ENCODE measurements at places on chromosomes 5 and 9.

DNA sequence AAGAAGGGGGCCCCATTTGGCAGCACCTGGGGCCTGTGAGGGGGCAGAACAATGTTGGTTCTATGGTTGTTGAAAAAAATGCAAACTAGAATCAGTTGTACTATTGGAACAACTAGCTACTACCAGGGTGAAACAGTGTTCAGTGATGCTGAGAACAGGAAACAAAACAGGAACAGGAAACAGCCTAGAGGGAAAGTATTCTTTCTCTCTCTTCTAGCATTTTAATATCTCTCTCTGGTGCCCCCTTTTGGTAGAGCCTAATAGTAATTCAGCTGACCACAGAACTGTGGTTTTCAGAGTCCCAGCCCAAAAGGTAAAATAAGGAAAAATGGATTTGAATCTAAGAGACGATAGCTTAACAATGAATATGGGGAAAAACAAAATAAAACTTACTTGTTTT lies 138.0 kb upstream of the KCNN2 start:
- DNase-seq, result no peak

GRCh38 chr5:172862165-172862801 lies 28.2 kb downstream of the ERGIC1 start:
- DNase-seq, result no peak

DNA sequence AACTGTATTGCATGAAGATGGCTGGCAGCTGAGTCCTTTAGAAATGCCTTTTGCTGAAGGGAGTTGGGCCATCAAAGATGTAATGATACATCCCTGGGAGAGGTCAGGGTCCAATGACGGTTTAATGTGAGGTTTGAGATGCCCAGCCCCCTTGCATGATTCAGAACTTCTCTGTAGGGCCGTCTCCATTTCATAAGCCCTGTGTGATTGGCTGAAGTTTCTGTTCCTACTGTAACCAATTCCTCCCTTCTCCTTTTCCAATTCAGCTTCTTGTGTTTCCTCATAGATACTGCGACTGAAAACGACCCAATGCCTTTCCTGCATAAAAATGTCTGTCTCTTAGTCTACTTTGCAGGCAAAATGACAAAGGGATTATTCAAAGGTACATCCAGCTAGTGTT lies 47.9 kb upstream of the ST8SIA4 start:
- no peak for DNase-seq

DNA sequence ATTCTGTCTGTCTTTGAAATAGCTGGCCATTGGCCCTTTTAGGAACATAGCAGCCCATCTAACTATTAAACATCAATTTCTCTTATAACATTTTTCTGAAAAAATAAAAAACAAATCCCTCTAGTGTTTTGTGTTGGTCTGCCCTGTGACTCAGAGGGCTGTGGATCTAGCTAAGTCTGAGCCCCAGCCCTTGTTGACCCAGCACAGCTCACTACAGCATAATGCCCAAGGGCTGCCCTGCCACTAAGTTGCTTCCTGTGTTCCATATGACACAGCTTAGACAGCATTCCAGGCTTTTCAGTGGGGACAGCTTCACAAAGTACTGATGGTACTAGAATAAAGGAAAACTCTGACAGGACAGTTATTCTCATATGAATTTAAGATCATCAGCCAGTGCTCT lies 136.0 kb downstream of the SCAMP1 start:
- no peak for DNase-seq

DNA sequence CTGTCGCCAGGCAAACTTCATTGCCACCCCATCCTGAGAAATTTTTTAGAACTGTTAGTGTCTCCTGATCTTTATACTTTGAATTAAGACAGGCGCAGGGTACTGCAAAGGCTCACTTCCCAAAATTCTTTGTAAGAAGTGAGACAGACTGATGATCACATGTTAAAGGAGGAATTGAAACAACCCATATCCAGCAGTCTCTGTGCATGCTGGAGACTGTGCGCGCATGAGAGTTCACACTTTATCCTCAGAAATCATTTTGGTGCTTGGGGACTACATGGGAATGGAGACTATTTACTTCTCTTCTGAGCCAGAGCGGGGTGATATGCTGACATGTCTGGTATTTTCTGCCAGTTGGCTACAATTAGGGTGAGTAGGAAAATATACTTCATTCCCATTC lies 91.2 kb downstream of the ZNF474 start:
- DNase-seq, result no peak

DNA sequence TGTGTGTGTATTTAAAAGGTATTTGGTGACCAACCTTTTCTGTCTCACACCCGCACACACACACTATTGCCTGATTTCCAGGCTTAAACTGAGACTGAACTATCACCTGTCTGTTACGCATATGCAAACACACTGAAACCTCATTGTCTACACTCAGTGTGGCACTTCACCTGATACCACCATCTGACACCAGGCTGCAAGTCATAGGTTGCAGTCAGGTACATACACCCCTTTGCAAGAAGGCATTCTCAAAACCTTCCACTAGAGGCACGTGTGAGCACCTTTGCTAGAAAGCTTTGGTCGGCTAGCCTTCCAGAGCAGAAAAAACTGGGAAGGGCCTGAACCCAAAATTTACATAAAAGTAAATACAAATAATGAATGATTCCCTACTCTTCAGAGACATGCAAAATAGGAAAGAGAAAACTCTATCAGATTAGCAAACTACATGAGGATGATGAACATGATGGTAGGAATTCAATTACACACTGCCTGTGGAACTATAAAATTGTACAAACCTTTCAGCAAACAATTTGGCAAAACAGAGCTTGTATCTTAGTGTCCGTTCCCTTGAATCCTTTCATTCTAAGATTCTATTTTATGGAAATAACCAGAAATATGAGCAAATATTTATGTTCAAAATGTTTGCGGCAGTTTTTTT lies 5.9 kb upstream of the FOXD1 start:
- peak; percentile 45 for DNase-seq

GRCh38 chr5:158634714-158635113 lies 465.0 kb downstream of the EBF1 start:
- DNase-seq, result no peak

GRCh38 chr5:127922603-127923002 lies 161.0 kb upstream of the SLC12A2 start:
- no peak for DNase-seq

DNA sequence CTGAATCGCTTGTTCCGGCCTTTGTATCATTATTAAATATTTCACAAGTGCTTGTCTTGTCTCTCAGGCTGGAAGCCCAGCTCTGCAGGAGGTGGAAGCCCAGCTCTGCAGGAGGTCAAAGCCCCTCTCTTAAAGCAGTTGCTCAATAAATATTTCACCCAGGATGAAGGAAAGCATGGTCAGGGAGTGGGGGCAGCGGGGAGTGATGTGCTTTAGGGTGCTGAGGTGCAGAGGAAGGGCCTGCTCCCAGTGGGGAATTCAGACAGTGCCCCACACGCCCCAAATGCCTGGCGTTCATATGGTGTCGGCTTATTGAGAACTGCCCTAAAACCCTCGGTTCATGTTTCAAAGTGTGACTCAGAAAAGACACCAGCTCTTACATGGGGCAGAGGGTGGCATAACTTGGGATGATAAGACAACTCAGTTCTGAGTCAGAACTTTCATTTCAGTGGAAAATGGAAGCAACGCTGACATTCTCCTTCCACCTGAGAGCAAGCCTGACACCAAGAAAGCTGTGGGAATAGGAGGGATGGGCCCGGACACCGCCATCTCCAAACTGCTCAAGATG lies 114.3 kb upstream of the DAP start:
- DNase-seq, result no peak

- no peak for DNase-seq
Measured at GRCh38 chr5:39757131-39757530, 332.4 kb upstream of the DAB2 start.

DNA sequence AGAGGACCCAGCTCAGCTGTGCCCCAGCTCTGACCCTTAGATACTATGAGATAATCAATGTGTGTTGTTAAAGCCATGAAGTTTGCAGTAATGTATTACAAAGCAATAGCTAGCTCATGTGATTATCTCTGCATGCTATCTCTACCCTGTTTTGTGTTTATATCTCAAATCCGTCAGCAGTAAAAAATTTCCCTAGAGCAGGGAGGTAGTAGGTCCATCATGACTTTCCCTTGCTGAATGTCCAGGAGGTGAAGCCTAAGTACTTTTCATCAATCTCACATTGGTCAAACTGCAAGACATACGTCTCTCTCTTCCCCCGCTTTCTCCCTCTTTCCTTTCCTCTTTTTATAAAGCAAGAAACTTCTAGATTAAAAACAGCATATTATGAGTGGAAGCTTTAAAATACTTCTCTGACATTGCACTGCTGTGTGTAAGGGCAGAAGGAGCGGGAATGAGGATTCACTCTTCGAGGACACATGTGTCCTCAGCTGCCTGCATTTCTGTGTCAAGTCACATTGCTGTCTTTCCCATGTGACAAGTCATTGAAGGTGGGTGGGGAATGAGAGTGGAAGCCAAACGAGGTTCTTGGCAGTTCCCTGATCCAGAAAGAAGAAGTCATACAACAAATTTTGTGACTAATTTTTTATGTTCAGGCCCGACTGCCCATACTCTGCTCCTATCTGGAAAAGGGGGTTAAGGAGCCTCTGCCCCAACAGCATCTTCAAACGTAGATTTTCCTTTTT lies 93.1 kb upstream of the RETREG1 start:
- no peak for DNase-seq

GRCh38 chr9:133734590-133735414 lies 3.4 kb downstream of the SARDH start:
- DNase-seq, result no peak

DNA sequence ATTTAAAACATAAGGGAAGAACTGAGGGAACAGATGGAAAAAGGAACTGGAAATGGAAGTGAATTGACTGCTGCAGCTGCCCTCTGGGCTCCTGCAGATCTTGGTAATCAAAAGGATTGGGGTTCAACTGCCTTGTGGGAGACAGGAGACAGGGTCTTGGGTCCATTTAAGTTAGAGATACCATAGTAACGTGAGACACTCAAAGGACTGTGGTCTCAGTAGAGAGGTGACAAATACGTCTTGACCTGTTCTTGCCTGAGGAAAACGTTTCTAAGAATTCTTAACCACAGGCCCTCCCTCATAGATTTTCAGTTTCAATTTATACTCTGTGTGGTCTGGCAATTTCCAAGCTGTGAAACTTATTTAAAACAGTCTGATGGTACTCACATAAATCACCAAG lies 100.8 kb upstream of the DHFR start:
- peak; percentile 10 for DNase-seq

GRCh38 chr9:95649801-95650213 lies 133.0 kb upstream of the PTCH1 start:
- no peak for DNase-seq

DNA sequence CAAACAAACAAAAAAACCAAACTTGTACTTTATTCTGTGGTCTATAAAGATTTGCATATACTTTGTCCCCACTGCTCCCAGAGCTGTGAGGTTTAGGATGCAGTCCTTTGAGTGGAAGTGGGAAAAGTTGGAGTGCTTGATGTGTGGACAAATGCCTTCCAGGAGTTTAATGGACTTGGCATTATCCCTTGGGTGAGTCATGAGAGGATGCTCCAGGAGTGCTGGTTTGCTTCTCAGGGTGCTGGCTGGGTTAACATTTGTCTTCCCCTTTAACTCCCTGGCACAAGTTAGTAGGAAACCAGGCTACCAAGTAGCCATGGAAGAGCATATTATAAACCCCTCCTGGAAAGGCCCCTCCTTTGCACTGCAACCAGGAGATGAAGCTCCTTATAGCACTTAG lies 417.4 kb upstream of the RIOK2 start:
- no peak for DNase-seq

DNA sequence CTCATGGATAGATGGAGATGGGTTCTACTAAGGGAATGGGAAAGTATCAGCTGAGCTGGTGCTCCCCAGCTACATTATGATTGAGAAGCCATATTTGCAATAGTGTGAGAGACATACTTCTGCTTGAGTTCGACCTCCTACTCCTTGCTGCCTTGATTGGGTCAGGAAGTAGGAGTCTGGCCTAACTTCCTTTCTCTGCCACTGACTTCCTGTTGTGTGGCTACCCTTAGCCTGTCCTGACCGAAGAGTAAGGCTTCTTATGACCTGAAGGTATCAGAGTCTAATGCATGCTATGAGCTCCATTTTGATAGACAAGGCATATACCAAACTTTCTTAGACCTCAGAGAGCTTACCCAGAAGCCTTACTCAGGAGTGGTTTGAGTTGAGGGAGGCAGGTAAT lies 53.9 kb downstream of the OSTF1 start:
- DNase-seq, result no peak

- DNase-seq, result no peak
Measured at GRCh38 chr5:99019812-99020697, 91.2 kb upstream of the CHD1 start.

DNA sequence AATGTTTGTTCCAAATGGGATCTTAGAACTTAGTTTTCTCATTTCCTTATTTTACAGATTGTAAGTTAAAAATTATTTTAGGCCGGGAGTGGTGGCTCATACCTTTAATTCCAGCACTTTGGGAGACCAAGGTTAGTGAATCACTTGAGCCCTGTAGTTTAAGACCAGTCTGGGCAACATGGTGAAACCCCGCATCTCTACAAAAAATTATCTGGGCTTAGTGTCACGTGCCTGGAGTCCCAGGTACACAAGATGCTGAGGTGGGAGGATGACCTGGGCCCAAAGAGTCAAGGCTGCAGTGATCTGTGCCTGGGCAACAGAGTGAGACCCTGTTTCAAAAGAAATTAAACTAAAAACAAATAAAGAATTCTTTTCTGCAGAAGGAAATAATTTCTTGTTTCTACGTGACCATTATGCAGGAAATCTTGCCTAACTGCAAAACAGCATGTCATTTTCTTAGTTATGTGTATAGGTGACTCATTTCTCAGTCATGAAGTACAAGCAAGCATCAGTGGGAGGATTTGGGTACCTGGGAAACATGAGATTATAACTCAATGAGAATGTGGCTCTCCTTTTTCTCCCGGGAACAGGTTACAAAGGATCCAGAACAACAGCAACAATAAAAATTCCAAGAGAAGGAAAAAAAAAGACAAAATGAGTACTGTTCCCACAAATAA lies 375.1 kb upstream of the ST8SIA4 start:
- no peak for DNase-seq

GRCh38 chr5:66197764-66198405 lies 53.8 kb downstream of the SREK1 start:
- no peak for DNase-seq

DNA sequence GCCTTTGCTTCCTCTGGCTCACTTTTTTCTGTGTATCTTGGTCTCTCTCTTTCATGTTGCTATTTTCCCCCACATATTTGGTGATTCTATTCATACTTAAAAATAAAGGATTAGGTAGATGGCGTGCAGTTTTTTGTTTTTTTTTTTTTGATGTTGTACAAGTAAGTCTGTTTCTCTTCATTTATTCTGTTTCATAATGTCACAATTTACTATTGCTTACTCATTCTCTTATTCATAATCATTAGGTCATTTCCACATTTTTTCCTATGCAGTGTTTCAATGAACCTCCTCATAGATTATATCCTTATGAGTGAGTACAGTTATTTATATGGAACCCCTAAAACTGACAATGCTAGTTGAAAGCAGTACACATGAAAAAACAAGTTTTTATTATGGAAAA lies 136.3 kb downstream of the APBA1 start:
- DNase-seq, result no peak

GRCh38 chr9:112380102-112380824 lies at the start of gene HSDL2:
Gene HSDL2, plus strand, starts transcription at chr9:112380108. Its CDS starts 56 bp downstream, at chr9:112380164.
- peak; percentile 46 for DNase-seq

GRCh38 chr5:144207875-144208444 lies 37.3 kb downstream of the KCTD16 start:
- DNase-seq, result no peak

GRCh38 chr5:145752947-145753346 lies 82.2 kb downstream of the PRELID2 start:
- no peak for DNase-seq

GRCh38 chr5:45696206-45696836 lies at the start of gene HCN1:
Gene HCN1, minus strand, starts transcription at chr5:45696380.
- peak; percentile 68 for DNase-seq

Measured in stimulated activated CD4-positive, alpha-beta T cell treated with anti-CD3 and anti-CD28 coated beads, Interleukin-15, amount 100 ng/mL, for 24 hours (primary cell).